ENCODE measurements at places on chromosomes 7 and 10.

- DNase-seq: no peak
These were observed 26.2 kb downstream of the RAMP3 start for GRCh38 chr7:45183711-45184210.

GRCh38 chr7:12674053-12674452, 13.4 kb upstream of the ARL4A start:
- DNase-seq: no peak

- no peak for DNase-seq
These were observed 28.4 kb upstream of the LRRC18 start for GRCh38 chr10:48968036-48968435.

DNA sequence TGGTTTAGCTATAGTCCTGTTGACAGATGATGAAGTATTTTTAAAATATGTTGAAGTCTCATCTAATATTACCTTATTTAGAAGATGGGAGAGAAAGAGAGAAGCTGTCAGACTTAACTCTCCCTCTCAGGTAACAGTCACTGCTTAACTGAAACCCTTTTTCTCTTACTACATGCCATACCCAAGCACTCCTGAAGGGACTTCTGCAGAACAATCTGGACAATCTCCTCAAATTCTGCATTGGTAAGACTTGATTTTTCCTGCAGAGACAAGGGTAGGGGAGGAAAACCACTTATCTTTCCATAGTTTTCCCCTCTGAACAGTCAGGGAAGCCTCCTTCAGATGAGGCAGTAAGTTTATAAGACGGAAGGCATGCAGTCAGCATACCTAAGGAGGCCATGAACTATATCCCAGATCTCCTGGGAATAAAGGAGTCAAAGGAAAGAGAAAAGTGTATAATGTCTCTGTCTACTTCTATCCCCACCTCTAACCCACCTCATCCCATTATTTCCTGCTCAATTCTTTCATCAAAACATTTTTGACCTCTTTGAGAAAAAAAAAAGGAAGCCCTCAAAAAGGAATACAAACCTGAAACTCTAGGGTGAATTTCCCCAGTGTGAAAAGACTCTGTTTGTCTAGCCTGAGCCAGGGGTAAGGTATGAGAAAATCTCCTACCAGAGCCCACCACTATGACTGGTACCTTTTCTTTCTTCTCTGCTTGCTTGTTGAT, 9.4 kb downstream of the ZCWPW1 start:
- DNase-seq: no peak

All from CD8-positive, alpha-beta memory T cell (primary cell).